ENCODE measurements at places on chromosomes 3 and 15.

DNA sequence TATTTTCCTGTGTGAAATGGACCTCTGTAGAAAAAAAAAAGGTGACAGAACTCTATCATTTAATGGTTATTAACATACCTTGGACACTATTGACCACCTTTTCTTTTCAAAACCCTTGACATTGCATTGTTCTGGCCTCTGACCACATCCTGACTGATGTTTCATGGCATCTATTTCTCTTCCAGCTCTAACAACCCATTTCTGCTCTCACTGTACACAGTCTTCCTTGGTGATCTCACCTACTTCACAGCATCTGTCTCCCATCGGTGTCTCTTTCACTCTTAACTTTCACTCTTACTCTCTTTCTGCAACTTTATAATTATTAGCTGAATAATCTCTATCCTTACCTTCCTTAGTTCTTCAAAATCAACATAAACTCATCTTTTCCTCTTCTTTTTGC is 217.4 kb upstream of the CD96 start:
- no peak for DNase-seq

DNA sequence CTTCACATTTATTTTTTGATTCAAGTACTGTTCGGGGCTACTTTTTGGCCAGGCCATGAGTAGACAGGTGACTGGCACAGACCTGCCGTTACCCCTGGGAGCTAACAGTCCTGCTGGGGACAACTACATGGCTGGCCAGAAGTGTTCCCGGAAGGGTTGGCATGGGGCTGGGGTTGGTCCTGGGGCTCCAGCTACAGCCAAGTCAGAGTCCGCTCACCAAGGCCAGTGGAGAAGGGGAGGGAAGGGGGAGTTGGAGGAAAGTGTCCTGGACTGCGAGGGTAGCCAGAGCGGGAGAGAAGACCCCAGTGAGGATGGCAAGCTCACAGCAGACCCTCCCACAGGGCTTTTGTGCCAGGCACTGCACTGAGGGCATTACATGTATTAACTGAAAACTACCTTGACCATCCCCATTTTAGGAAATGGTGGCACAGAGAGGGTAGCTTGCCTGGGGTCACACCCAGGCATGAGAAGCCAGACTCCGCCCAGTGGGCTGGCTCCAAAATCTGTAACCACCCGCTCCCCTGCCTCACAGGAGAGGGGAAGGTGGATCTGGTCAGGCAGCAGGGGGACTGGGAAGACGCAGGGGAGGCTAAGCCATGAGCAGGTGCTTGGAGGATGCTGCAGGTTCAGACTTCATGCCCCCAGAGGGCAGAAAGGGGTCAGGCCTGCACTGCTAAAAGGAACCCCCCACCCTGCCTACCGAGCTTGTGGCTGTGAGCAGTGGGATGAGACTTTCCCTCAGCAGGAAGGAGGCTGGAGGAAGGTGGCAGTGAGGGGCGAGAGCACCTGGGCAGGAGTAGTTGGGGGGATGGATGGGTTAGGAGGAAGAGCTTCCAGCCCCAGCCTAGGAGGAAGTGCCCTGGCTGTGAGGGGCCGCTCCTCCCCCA is 38.3 kb upstream of the ESYT3 start:
- no peak for DNase-seq

- no peak for DNase-seq
Observed at GRCh38 chr15:29046977-29047376, 161.2 kb downstream of the APBA2 start.

DNA sequence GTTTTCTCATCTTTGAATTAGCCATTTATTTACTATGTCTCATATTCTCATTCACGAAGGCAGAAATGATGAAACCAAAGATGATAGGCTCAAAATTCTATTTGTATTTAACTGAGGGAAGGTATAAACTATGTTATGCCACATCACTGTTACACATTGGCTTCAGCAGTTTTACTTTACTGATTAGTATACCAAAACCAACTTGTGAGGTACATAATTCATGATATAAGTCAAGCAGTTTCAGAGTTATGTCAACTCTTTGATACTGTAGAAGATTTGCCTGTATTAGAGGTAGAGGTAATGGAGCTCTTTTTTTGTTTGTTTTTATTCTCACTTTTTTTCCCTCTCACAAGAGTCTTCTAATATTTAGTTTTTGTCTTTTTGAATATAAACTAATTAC is 22.9 kb downstream of the CHMP2B start:
- no peak for DNase-seq

GRCh38 chr15:60933900-60934885 is 294.9 kb downstream of the RORA start:
- no peak for DNase-seq

DNA sequence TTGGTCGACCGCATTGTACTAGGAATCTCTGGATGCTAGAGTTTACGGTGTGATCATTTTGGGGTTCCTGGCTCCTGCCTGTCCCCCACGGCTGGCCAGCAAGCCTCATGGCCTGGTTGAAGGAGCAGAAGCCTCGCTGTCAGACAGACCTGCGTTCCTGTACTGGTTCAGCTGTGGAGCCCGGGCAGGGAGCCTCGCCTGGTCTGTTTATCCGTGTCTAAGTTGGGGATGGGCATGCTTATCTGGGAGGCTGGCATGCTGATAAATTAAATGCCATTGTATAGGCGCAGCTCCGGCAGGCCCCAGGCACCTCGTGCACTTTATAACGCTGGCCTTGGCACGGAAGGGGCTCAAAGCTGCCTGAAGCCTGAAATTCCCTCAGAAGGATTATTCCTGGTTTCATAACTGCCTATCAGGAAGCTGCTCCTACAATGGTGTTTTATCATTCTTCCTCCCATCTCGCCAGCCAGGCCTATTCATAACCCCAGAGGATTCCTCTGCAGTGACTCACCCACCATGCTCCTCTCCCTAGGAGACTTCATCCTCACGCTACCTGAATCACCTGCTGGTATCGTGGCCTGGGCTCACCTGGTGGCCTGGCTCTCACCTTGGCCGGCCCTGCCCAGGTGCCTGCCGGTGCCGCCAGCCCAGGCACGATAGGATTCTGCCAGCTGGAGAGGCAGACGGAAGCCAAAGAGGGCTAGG is 110.9 kb downstream of the ASB7 start:
- DNase-seq: no peak

- no peak for DNase-seq
Observed at GRCh38 chr15:28901587-28901980, 15.8 kb downstream of the APBA2 start.

GRCh38 chr15:71411538-71412482 is 296.5 kb downstream of the THSD4 start:
- DNase-seq: no peak

GRCh38 chr3:10558736-10559135 is 53.4 kb upstream of the ATP2B2 start:
- no peak for DNase-seq

- DNase-seq: peak; percentile 58
Observed at GRCh38 chr15:100873029-100873677, 6.5 kb upstream of the ALDH1A3 start.

- DNase-seq: no peak
Observed at GRCh38 chr3:74693251-74693650, 78.8 kb upstream of the CNTN3 start.

DNA sequence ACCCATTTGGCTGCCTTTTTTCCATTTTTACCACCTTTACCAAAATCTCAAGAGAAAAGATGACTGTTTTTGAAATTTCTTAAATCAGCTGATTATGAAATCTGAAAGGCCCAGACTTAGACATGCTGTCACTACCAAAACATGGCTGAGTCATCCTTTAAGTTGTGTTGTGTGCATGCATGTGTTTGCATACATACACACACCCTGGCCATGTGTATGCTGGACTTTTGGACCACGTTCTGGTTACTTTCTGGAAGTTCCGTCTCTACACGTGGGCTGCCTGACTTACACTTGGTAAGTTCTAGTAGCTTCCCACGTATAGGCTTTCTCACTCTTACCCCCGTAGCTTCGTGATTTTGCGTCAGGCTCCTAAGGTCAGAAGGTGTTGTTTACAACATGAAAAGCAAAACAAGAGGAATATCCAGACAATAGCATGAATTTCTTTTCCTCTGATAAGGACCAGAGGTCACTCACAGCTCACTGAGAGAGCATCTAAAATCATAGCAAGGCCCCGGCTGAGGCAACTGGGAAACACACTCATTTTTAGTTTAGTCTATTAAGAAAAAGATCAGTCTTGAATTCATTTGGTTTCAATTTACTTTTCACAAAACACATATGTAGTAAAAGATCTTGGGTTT is 62.4 kb downstream of the COL8A1 start:
- DNase-seq: no peak

All from CD4-positive, alpha-beta T cell treated with Interleukin-4 for 1 hour (primary cell).